ENCODE measurements at places on chromosomes 4 and X.

DNA sequence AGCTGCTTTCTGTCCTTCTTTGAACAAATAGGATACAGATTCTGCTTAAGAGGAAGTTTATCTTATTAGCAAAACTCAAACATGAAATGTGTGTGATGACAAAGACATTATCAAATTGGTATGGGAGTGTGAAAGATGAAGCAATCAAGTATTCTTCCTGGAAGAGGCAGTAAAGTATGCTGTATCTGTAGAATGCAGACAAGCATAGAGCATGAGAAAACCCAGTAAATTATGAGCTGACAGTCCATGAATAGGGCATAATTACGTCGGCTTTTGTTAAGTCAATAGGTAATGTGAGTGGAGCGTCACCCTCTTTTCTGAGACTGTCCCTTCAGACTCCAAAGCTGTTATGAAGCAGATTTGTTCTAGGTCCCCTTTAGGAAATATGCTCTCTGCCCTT, 458.6 kb upstream of the NWD2 start:
- no peak for DNase-seq

DNA sequence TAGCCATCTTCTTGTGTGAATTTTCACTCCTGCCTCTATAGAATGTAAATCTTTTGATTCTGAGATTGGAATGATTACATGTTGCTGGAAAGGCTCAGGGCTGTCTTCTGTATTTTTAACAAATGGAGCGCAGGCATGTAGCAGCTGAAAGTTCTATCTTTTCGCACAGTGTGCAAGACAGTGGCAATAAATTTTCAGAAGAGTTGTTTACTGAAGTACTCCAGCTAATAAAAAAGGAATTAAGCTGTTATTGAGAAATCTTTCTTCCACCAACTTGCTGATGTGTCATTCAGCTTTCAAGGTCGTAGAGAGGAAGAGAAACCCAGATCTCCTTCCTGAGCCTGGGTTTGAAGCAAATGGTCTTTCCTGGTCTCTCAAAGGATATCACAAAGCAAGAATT, 122.0 kb upstream of the PUDP start:
- DNase-seq, result no peak

DNA sequence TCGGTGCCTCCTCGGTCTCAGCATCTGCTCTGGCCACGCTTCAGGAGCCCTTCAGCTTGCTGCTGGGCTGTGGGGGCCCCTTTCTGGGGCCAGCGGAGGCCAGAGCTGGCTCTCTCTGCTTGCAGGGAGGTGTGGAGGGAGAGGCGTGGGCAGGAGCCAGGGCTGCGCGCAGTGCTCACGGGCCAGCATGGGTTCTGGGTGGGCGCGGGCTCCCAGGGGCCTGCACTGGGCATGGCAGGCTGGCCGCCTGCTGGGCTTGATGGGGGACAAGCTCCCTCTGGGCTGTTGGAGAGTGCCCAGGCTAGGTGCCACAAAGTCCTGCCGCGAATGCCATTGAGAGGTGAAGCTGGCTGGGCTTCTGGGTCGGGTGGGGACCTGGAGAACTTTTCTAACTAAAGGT, 57.3 kb upstream of the AGA start:
- no peak for DNase-seq

- DNase-seq, result no peak
Measured at GRCh38 chr4:176817204-176817603, 24.5 kb upstream of the VEGFC start.

- DNase-seq, result no peak
Measured at GRCh38 chrX:20743046-20743445, 476.3 kb upstream of the RPS6KA3 start.

DNA sequence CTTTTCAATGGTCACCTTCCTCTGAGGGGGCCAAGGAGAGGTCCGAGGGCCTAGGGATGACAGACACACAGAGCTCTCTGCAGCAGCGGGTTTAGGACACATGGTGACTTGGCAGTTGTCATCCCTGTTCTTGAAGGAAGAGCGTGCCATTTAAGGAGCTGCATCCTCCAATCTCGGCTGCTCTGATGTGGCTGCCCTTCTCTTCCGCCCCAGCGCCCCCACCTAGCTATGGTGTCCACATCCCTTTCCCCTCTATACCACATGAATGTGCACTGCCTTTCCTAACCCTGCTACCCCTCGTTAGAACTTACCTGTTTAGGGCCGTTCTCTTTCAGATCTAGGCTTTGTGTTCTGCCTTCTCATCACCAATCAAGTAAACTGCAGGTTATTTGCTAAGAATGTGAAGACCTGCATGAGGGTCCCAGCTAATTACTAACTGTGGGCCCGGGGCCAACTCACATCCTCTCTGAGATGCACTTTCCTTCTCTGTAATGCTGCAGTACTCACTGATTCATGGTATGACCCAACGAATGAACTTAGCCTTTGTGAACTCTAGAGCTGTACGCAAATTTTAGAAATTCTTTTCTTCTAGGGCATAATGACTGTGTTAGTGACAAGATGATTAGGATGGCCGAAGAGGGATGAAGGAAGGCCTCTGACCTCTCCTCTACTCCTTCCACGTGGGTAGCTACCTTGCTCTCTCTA, 38.2 kb downstream of the CHST7 start:
- DNase-seq, result no peak

DNA sequence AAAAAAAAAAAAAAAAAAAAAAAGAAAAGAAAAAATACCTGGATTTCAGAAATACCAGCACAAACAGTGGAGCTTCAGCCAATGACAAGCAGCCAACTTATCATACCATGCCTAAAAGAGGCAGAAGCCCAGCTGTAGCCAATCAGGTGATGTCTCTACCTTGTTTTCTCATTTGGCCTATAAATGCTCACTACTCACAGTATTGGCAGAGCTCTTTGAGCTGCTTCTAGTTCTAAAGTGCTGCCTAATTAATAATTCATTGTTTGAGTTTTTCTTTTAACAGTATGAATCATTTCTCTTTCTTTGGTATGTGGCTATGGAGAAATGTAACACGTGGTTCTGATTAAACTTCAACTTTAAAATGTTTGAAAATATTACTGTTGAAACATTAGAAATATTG, 188.8 kb upstream of the TECRL start:
- no peak for DNase-seq

GRCh38 chrX:15881381-15881897, 26.8 kb upstream of the AP1S2 start:
- DNase-seq, result no peak

DNA sequence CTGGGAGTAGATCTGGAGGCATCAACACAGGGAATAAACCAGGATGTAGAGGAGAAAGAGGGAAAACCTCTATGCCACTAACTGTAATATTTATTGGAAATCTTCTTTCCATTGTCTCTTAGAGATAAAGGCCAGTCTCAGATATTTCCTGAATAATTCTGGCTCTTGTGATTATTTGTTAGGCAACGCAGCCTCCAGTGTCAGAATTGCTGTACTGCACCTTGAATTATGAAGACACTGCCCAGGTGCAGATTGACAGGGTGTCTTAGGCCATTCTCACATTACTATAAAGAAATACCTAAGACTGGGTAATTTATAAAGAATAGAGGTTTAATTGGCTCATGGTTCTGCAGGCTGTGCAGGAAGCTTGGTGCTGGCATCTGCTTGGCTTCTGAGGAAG, 100.7 kb upstream of the ZDHHC15 start:
- peak; percentile 9 for DNase-seq

- DNase-seq, result no peak
Measured at GRCh38 chr4:54783402-54784110, 125.8 kb downstream of the KIT start.

DNA sequence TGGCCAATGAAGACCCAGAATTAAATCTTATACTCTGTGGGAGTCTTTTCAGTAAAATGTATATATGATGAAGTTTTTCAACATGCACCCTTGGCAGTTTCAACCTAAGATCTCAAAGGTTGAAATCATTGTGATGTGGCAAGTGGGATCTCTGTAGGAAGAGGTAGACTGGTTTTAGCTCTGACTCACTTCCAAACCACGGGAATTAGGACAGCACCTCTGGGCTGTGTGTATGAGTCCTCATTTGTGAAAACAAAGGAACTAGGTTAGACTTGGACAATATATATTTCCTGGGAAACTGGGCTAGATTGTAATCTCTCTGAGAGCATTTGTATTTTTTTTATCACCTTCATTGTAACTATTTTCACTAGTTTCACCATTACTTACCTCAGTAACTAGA, 333.0 kb downstream of the ADGRL3 start:
- DNase-seq, result no peak

DNA sequence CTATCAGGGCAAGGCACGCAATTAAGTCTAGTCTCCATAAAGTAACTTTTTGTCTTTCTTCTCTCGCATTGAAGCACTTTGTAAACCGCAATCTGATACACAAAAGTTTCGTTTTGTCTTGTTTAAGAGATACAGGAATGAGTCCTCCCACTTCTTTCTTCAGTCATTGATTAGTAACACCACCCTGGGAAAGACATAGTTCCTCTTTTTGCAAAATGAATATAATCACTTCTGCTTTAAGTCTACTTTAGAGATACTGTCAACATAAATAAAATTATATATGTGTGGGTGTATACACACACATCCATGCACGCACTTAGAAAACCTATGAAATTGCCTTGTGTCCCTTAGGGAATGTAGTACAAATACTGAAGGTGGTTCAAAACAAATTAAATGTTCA, 11.7 kb downstream of the COQ2 start:
- DNase-seq, result no peak

DNA sequence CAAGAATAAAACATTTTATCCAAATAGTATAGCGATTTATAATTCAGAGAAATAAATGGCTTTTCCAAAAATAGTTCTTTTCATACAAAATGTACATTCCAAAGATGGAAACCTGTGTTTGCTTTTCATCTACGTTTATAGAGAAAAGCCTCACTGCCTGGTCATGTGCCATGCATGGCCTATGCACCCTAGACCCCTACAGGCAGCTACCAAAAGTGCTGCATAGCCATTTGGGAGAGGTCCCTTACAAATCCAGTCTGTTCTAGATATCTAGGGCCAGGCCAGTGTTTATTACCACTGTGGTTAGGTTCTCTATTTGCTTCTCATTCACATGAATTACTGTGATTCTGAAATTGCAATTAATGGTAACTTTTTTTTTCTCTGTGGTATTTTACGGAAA, 17.2 kb downstream of the HMGB2 start:
- DNase-seq, result peak; percentile 73
